ENCODE measurements at places on chromosomes 5 and 9.

DNA sequence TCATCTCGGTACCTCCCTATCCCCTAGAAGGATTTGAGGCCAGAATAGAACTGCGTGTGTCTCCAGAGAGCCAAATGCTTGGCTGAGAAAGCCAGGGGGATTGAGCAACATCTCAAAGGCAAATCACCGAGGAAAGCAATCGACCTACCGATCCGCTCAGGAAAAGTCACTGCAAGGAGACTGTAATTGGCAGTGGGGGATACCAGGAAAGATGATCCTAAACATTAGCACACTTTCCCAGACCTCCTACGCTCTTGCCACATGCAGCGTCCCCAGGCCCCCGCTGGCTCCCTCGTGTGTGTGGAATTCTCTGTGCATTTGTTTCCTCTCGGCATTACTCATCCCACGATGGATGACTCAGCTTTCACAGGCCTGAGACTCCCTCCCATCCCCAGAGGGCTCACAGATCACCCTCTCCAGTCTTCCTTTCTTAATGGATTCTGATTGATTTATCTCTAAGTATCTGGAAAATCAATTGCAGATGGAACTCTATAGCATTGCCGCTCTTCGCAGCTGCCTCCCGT, 82.2 kb upstream of the ICE1 start:
- DNase-seq: no peak

DNA sequence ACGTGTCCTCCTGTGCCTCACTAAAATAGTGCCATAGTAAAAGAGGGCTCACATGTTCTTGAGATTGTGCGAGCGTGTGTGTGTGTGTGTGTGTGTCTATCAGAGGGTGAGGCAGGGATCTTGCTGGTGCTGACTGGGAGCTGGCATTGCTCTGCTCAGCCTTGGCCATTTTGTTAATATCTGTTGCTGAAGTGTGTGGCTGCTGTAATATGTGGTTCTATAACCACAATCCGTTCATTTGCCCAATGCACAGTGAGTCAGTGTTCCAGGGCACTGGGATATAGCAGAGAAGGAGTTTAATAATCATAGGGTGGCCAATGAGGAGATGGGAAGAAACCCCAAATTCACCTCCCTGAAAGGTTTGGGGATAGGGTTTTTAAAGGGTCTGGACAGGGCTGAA, 61.3 kb downstream of the RASGRF2 start:
- DNase-seq: no peak

DNA sequence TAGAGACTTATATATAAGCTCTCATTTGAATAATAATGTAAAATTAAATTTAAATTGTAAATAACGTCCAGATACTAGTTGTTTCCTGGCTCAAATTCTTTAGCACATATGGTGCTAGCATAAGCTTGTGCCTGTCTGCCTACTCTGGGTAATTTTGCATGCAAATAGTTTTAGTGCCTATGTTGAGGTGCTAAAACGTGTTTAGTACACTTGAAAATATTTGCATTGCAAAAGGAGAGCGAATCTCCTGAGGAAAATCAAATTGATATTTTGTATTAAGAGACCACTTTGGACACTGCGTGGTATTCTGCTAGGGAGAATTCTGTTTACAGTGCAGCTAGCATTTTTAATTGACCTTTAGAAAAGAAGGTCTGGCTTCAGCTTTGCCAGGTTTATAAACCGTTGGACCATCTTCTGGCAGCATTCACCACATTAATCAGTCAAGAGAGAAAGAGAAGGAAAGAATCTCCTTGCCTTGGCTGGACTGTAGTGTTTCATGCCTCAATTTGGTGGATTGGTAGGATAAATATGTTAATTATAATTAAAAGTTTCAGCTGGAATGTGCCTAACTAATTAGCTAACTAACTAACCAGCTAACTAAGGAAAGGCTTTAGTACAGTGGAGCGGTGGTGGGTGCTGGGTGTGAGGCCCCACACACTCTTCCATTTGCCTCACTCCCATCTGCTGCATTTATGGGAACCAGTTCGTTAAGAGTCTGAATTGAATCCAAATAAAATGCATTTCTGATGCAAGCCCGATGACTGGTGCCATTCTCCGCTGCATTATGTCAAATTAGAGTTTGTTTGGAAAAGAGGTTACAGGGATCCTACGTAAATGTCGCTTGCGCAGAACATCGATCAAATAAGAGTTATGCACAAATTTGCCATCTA, 150.1 kb upstream of the MPDZ start:
- no peak for DNase-seq

DNA sequence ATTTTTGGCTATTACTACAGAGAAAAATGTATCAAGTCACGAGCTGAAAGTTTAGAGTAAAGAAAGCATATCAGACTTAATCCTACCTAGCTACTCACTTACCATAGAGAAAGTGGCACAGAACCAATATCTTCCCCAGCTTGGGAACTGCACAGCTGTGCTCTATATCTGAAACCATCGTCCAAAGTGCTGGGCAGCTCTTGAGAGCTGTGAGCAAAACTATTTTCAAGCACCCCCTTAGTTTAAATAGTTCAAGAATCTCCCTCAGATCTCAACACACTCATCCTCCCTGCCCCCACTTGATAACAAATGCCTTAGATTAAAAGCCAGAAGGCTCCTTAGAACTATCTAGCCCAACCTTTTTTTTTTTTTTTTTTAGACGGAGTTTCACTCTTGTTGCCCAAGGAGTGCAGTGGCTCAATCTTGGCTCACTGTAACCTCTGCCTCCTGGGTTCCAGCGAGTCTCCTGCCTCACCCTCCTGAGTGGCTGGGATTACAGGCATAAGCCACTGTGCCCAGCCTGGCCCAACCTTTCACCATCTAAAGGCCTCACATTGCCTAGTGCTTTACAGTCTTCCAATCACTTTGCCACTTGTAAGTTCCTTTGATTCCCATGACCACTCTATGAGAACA, 94.2 kb upstream of the APC start:
- no peak for DNase-seq

GRCh38 chr5:159091596-159092331, 8.0 kb downstream of the EBF1 start:
- DNase-seq: no peak

DNA sequence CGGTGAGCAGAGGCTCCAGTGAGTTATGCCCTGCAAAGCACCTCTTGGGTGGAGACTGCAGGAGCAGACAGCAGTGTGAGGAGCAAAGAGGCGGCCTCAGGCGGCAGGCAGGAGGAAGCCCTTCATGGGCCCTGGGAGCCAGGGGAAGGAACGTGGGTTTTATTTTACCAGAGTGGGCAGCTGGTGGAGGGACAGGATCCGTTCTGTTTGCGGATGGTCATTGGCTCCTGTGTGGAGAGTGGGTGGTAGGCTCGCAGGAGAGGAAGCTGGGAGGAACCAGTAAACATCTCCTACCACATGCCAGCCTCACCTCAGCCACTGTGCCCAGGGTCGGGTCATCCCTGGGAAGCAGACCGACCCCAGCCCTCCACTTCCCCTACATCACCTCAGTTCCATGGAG, 24.4 kb downstream of the HNRNPH1 start:
- DNase-seq: no peak

- no peak for DNase-seq
Observed at GRCh38 chr5:37736397-37736796, 103.4 kb downstream of the GDNF start.

- DNase-seq: no peak
Observed at GRCh38 chr5:145110181-145110580, 725.0 kb downstream of the PRELID2 start.

- no peak for DNase-seq
Observed at GRCh38 chr9:134491196-134491835, 150.3 kb upstream of the COL5A1 start.

DNA sequence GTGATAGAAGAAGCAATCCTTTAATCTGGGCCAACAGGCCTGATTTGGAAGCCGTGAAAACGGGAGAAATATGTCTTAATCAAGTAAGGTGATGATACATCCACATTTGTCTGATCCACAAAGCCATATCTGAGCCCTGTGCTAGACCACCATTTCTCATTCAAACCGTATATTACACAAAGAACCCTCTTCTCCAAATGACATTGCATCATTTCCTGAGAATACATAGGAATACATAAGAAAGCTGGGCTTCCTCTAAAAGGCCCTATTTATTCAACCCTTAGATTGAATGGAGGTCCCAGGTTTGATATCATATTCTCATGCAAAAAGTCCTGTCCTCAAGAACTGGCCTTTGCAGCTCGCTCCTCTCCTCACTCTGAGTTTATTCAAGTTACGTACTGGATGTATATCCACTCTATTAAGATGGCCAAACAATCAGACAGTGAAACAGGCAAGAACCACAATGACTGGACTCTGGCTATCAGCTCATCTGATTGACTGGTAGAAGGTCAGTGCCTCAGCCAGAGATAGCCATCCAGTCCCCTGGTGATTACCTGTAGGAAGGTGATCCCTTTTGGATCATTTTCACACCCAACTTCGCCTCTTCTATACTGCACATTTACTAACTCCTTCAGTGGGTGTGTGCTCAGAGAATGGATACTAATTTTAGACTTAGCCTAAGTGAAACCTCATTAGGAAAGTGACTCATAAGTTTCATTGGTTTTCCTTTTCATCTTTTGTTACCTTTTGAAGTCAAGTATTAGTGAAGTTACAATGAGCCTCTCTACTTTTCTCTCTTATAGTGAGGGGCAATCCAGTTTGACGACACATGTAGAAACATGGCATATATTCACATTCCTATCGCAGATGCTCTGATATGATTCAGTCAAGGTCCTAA, 167.6 kb upstream of the WWC1 start:
- DNase-seq: no peak

Data from right lung (tissue), 10 donors.